ENCODE measurements at places on chromosomes 6 and 20.
A peak's percentile ranks its signal among the peaks of the same experiment; 100 is the strongest.

DNA sequence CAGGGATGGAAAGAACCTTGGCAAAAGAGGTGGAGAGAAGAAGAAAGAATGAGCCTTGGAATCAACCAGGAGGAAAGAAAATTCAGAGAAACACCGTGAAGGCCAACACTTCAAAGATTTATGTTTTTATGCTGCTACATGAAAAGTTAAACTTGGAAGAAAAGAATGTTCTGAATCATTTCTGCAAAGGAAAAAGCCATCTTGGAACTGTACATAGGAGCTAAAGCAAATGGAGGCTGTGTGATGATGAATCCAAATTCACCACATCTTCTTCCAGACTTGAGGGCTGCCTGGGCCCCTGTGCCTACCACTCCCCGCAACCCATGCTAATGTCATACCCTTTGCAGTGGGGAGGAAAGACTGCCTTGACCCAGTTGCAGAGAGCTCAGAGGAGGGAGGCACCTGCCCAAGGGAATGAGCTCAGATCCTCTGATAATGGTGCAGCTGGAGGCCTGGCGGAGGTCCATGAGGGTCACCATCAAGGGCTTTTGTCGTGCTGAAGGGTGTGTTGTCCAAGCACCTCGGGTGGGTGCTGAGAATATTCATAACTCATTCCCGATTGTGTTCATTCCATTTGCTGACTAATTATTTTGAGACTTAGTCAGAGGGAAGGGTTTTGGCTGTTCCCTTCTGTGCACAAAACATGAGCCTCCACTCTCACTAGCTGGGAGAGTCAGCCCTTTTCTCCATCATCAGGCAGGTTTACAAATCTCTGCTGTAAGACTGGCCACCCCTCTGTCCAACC is 245.8 kb upstream of the JAG1 start:
- no peak for DNase-seq

- DNase-seq: no peak
These were observed 19.1 kb downstream of the SIRPB1 start for GRCh38 chr20:1600736-1601135.

DNA sequence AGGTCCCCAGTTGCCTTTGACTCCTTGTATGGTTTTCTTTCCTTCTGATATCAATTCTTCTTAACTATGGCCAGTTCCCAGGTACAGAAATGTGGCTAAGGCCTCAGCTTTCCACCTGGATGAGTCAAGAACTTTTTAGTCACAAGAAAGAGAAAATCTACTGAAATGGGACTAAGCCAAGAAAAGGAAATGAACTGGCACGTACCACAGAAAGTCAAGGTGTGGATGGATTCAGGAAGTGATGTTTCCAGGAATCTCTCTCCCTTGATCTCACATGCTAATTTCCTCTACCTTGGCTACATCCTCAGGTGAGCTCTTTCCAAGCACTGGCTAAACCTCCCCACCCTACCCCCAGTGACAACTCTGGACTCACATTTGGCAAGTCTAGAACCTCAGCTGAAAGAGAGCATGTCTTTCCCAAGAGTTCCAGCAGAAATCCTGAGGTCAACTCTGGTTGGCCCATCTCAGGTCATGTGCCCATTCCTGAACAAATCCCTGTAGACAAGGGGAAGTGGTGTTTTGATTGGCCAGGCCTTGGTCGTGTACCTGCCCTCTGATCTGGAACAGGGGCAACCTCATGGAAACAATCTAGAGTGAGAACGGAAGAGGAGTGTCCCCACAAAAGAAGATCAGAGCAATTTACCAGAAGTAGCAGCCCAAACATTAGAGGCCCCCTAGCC is 205.3 kb downstream of the NFATC2 start:
- no peak for DNase-seq

DNA sequence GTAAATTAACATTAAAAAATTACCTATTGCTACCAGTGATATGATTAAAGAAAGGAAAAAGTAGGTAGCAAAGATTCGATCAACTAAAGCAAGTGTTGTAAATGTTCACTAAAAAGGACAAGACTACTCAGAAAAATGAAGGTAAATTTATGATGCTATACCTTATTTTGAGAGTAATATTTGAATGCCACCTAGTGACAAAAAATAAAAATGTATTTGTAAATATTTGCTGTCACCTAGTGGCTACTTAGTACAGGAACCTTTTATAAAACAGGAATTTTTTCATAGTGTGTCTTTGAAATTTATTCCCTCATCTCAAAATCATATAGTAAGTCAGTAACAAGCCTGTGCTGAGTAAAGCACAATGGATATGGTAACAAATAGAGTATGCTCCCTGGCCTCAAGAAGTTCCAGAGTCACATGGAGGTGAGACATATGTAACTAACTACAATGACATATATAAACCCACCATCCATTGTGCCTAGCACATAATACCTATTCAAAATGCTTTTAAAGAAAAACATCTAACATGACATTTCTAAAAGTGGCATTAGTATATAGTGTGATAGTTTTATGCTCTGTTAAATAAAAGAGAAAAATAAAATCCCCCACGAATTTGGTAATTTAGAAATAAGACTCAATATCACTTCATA is 193.1 kb upstream of the SIM1 start:
- peak; percentile 60 for DNase-seq

GRCh38 chr6:1745814-1746213 is 136.1 kb downstream of the FOXC1 start:
- no peak for DNase-seq

GRCh38 chr6:152399399-152399798 is 237.8 kb downstream of the SYNE1 start:
- no peak for DNase-seq

DNA sequence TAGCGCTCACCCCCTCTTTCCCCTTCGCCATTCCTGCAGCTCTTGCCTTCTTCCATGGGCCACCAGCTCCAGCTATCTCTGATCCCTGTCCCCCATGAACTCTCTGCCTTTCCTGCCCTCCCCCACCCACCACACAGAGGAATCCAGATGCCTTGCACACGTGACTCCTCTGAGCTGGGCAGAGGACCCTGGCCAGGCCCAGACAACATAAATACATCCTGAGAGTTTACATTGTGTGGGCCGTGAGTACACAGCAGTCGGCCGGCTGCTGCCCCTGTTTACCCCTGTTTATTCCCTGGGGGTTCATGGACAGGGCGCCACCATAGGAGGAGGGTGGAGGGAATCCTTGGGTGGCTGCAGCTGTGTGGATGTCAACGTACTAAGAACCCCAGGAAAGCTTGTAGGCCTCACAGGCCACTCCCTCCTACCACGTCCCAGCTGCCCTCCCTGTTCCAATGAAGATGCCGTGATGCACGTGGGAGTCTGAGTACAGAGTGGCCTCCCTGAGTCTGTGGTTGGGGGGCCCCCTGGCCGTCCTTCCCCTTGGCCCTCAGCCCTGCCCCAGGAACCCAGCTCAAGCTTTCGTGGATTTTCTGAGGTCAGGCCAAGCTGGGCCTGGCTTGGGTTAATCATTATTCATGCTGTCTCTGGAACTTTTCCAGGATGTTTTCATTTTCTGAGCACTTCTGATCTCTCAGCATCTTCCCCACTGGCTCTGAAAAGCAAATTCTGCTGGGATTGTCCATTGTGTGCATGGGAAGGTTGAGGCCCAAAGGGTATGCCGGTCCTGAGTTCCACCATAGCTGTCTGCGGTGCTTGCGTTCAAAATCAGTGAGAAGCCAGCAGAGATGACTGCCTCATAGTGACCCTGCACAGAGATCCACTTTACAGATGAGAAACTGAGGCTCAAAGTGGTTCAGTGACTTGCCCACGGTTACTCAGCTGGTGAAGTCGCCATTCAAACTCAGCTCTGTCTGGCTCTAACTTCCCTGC is 136.3 kb downstream of the MRPL14 start:
- DNase-seq: no peak

DNA sequence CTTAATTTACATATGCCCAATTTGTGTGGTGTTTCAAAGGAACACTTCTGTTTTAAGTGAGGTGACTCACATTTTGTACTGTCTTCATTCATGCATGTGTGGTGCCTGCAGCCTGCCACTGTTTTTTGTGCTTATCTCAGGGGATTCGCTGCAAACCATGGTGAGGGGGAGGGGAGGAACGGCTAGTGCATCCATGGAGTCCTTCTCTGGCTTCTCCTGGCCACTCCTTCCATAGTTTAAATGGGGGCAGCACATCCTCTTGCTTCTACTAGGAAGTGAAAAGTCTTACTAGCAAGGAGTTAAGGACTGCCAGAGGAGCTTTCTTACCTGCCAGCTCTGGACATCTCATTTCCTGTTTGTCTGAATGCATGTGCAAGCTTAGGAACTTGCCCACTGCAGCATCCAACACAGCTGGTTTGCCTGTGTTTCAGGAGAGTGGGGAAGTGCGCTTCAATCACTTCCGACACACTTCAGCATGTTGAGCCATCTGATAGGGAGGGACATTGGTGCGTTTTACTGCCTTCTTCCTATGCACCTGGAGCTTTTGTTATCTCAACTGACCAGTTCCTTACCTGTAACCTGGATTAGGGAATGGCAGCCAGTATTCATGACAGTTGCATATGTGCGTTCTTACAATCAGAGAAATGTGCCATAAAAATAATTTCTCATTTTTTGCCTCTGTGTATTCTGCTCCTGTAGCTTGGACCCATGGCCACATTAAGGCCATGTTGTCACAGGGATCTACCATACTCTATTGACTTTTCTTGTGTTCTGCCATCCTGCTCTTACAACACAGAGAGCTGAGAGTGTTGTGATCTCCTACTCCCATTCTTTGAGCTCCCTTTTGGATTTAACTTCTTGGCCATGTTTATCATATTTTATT is 211.3 kb downstream of the ARID1B start:
- no peak for DNase-seq

- no peak for DNase-seq
These were observed 76.2 kb downstream of the LYRM2 start for GRCh38 chr6:89562093-89562973.

- no peak for DNase-seq
These were observed 97.3 kb downstream of the GPR6 start for GRCh38 chr6:110075406-110075805.

- no peak for DNase-seq
These were observed 98.2 kb upstream of the DTNBP1 start for GRCh38 chr6:15761045-15761502.

GRCh38 chr6:134480593-134480992 is 162.7 kb upstream of the SGK1 start:
- no peak for DNase-seq

DNA sequence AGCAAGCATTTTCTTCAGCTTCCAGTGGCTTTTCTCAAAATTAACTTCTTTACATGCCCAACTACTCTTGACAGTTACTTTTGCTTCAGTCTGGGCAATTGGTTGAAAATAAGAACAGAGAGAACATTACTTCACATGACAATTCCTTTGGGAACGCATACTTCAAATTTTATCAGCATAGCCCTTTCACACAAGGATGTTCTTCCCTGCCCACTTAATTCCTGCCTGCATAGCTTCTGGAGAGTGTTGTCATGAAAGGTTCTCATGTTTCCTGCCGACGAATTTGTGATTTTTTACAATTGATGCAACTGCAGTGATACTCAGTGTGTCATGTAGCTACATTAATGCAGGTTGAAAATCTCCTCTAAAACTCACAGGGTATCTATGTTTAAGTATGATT is 22.0 kb upstream of the SNRNP48 start:
- no peak for DNase-seq

- no peak for DNase-seq
These were observed 16.9 kb upstream of the APMAP start for GRCh38 chr20:25009218-25010145.

GRCh38 chr6:1068068-1068467 is 243.8 kb upstream of the FOXQ1 start:
- no peak for DNase-seq

DNA sequence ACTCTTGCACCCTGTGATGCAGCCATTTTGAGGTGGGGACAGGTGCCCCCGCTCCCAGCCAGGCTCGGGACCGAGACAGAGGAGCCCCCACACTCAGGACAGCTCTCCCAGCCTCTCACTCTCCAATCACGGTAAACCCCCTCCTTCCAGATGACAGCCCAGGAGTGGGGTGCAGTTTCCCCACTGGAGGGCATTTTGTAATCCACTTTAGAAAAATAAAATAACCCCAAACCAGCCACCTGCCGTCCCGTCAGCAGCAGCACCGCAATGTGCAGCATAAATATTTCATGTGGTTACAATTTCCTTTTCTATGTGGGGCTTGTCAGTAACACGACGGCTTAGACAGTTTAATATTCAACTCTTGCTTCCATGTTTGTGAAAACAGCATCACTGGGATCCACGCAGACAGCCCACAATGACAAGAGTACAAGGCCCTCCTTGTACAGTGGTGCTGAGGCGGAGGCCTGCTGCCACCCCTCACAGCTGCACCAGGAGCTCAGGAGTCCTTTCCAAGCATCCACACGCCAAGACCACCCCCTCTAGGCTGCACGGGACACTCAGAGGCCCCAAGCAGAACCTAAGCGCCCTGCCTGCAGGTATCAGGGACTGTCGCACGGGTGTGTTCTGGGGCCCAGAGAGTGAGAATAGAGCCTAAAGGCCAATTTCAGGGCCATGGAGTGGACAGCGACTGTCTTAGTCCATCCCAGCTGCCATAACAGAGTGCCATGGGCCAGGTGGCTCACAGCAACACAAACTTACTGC is 116.7 kb downstream of the JPH2 start:
- no peak for DNase-seq

GRCh38 chr6:93392797-93393196 is 26.6 kb downstream of the EPHA7 start:
- DNase-seq: no peak

- no peak for DNase-seq
These were observed 23.7 kb downstream of the SNRPB start for GRCh38 chr20:2446845-2447244.

DNA sequence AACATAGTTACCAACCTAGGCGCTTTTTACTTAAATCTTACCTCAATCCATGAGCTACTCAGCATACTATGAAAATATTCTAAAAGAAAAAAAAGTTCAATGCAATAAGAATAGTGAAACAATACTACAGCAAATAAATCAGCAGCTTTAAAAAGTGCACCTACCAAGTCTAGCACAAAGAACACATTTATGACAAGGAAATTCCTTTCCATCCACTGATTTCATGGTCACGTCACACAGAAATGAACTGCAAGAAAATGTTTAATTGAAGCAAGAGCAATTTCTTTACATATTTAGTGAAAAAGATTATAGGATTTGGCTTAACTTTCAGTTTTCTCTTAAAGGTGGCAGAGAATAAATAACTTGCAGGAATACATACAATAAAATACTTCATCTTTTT is 36.2 kb downstream of the IBTK start:
- no peak for DNase-seq

- DNase-seq: no peak
These were observed 174.7 kb downstream of the OTOR start for GRCh38 chr20:16922834-16923233.

- no peak for DNase-seq
These were observed at the start of gene GNMT for GRCh38 chr6:42960243-42961019. Gene GNMT, plus strand, starts transcription at chr6:42960754. Its CDS starts 14 bp downstream, at chr6:42960768.

DNA sequence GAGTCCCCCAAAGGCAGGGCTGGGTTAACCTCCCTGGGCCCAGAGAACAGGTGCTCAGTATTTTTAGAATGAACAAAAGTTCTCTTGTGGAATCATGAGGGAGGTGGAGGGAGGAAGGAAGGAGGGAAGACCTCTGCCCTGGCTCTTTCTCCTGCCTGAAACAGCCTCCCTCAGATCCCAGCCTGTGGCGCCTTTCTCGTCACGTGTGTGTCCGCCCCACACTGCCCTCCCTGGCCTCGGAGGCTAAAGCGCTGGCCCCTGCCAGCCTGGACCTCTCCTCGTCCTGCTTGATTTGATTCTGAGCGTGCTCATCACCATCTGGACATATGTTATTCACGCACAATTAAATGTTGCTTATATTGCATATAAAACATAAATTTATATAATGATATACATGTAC is 40.9 kb downstream of the PHACTR3 start:
- DNase-seq: no peak

All from AML-193 (cell line).